ENCODE measurements at places on chromosomes 5 and 9. TPM values are rescaled to one million over a fixed set of nuclear protein-coding genes. Genes with fewer than 3 reads are reported as not detected.

GRCh38 chr9:132461281-132461896 is 51.4 kb downstream of the CFAP77 start:
- no peak for DNase-seq

DNA sequence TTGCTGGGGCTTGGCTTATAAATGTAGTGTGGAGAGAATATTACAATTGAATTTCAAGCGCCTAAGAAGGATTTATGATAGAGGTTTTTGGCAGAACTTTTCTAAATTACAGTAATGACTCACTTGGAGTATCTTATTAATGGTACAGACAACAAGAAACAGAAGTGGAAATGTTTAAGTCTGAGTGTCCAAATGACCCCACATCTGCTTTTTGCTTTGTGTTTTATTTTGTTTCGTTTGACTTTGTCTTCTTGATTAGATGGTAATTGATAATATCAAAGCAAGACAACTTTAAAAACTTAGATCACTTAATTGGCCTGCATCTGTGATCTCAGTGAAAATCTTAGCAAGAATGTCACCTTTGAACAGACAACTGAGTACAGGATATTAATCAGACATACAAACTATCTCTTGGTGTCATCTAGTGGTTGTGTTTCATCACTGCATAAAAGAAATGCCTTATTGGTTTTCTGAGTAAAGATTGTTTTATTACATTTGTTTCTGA is 577.4 kb downstream of the ISL1 start:
- DNase-seq: no peak

- no peak for DNase-seq
These were observed 851 bp downstream of the NACC2 start for GRCh38 chr9:136093995-136094881.

The MRPL36 gene
- 34.1 TPM for polyA plus RNA-seq

The OR1Q1 gene
- not detected for polyA plus RNA-seq

GRCh38 chr5:72598401-72599064 is 91.3 kb upstream of the ZNF366 start:
- no peak for DNase-seq

DNA sequence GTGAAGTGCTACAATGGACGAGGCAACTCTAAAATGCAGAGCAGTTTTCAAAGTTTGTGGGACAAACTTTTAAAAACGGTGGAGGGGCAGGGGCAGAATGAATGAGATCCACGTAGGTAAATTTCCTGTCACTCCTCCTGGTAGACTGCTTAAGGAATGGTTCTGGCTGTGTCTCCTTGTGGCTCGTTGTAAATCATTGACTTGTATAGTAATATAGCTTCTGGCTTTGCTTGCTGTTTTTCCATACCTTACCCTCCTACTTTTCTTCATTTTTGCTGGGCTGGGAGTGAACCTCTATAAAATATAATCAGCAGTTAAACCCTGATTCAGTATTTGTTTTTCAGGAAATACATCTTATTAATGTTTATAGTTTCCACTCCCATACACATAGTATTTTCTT is 235.7 kb downstream of the TUSC1 start:
- peak; percentile 10 for DNase-seq

GRCh38 chr9:114123031-114123977 is 24.2 kb upstream of the KIF12 start:
- no peak for DNase-seq

The PALM2AKAP2 gene
- polyA plus RNA-seq: 11.0 TPM

DNA sequence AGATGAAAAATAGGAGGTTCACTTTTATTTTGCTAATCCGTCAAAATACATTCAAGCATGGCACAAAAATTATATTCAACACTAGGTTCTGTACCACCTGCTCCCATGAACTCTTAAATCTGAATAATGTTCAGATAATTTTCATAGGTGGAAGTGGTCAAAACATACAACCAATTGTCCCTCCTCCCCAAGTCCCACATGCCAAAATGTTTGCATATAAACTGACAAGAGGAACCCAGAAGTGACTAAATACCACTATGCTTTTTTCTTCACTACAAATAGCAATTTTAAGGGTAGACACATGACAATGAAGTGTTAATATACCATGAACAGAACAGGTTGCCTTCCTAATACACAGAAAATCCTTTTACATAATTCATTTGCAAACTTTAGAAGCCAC is 3.7 kb downstream of the HNRNPA0 start:
- no peak for DNase-seq

DNA sequence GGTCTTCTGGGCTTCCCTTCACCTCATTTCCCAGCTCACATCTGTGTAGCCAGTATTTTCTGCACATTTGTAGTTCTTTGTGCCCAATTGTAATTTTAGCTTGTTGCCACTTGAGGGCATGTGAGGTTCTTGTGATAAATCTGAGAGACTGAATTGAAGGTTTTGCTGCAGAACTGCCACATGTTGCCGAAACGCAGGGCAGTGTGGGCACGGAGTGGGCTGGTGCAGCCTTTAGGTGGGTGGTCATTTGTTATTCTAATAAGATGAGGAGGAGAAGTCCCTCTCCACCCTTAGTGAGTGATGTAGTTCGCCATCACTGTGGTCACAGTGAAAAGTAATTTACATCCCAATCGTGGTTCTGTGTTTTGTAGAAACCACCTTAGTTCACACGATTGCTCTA is 21.2 kb downstream of the OTULIN start:
- DNase-seq: no peak

The OLFML2A gene
- polyA plus RNA-seq: 25.7 TPM

DNA sequence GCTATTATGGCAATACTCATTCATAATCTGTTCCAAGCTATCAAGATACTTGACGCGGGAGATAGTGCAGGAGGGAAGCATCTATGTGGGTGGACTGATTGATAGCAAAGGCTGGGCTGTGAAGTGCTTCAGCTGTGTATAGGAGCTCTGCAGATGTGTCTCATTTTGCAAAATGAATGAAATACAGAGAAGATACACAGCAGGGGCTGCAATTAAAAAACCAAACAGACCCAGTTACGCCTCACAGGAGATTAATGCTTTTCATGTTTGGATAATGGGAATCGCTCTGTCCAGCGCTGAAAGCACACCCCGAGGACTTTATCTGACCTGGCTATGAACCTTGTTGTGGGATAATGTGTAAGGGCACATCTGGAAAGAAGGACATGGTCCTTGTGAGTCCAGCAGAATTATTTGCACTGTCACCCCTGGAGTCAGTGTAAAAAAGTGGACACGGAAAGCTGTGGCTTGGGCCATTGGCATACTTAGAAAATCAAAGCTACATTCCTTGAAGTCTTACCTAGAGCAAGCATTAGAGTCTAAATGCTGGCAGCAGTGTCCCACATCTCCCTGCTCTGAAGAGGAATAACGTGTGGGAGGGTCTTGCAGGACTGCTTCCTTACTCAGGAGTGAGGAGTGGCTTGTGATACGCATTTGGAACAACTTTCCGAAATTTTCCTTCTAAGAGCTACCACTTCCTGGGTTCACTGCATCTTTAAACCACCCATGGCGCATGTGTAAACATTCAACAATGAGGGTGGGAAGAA is 2.6 kb downstream of the SH3RF2 start:
- DNase-seq: no peak

The PRRX2 gene
- 0.87 TPM for polyA plus RNA-seq

The ALG2 gene
- 42.7 TPM for polyA plus RNA-seq

GRCh38 chr9:137660144-137660543 is 41.3 kb downstream of the EHMT1 start:
- no peak for DNase-seq

The TRAPPC13 gene
- polyA plus RNA-seq: 32.4 TPM

The HSD17B3 gene
- 0.86 TPM for polyA plus RNA-seq

DNA sequence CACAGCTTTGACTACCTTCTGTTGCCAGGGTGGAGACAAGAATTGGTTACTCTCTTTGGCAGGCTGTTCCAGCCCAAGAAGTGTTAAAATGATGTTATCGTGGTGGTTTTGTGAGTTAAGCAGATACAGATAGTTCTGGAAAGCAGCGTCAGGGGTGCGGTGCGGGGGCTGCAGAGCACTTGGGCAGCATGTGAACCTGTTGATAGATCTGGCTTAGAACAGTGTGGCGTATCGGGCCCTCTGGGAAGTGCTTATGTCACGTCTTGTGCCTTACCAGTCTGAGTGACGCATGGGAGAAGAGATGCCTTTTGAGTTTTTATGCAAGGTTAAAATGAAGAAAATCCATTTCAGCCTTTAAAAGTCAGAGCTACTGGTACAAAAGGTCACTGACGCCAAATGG is 152.5 kb downstream of the PRKACG start:
- no peak for DNase-seq

The PIP5KL1 gene
- polyA plus RNA-seq: 1.8 TPM

The TSSK1B gene
- polyA plus RNA-seq: 0.09 TPM

GRCh38 chr9:120904061-120904977 is 22.3 kb downstream of the TRAF1 start:
- no peak for DNase-seq

The PDE8B gene
- 4.7 TPM for polyA plus RNA-seq

The COL23A1 gene
- polyA plus RNA-seq: 8.7 TPM

The CDKN2A gene
- not detected for polyA plus RNA-seq

- DNase-seq: no peak
These were observed 68.6 kb upstream of the LRRTM2 start for GRCh38 chr5:138943599-138944173.

GRCh38 chr9:14480526-14480925 is 166.6 kb upstream of the NFIB start:
- no peak for DNase-seq

The CXCL14 gene
- polyA plus RNA-seq: 21.2 TPM
